ENCODE measurements at places on chromosomes 3 and 15.
A peak's percentile ranks its signal among the peaks of the same experiment; 100 is the strongest.

DNA sequence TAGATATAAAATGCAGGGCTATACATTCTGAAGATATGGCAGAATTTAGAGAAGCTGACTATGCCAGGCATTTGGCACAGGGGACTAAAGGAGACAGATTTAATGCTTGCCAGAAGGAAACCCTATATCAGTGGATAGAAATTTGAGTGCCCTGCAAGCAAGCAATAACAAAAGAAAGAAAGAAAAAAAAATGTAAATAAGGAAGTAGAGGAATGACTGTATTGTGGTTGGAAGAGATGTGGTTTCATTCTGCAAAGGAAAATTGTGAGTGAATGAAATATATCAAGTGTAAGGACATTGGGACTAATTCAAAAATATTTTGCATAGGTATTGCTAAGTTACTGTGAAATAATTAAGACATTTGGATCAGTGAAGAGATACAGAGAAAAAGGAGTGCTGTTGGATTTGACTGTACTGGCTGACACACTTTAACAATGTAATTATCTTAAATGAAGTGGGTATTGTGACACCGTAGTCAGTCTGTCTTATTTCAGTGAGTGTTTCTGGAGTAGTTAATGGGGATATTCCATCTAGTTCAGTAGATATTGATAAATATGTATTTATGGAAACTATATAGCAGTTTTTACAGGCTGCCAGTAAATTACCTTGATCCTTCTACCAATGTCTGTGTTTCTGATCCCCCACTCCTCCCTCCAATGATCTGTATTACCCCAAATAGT lies 418.2 kb downstream of the CNTN4 start:
- DNase-seq: no peak

GRCh38 chr3:150545419-150546225 lies 674 bp downstream of the SERP1 start:
- peak; percentile 25 for DNase-seq

DNA sequence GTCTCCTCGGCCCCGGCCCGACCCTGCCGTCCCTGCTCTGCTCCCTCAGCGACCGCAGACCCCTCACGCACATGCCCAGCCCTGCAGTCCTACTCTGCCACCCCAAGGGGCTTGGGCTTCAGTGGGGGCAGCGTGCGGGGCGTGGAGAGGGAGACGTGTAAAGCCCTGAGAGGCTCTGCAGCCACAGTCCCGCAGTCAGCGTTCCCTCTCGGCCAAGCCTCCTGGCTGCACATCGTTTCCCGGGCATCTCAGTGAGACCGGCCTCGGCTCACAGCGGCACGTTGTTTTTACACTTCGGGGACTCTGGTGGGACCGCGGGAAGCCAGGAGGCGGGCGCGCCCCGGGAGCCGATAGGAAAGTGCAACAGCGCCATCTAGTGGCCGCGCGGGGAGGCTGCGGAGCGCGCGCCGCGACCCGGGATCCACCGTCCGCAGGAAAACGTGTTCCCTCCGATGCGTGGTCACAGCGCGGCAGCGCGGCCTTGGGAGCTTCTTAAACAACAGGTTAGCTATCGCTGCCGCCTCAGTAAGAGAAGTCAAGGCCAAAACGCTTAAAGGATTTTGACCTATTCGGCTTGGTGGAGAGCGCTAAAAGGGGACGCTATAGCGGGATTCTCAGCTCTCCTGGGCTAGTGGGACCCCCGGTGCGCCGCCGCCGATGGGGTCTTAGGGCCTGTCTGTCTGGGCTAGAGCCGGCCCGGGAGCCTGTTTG lies 226.8 kb upstream of the IGF1R start:
- DNase-seq: peak; percentile 42

- no peak for DNase-seq
Measured at GRCh38 chr3:195555110-195555509, 12.0 kb upstream of the PPP1R2 start.

- DNase-seq: no peak
Measured at GRCh38 chr3:119978554-119979208, 115.6 kb downstream of the GSK3B start.

DNA sequence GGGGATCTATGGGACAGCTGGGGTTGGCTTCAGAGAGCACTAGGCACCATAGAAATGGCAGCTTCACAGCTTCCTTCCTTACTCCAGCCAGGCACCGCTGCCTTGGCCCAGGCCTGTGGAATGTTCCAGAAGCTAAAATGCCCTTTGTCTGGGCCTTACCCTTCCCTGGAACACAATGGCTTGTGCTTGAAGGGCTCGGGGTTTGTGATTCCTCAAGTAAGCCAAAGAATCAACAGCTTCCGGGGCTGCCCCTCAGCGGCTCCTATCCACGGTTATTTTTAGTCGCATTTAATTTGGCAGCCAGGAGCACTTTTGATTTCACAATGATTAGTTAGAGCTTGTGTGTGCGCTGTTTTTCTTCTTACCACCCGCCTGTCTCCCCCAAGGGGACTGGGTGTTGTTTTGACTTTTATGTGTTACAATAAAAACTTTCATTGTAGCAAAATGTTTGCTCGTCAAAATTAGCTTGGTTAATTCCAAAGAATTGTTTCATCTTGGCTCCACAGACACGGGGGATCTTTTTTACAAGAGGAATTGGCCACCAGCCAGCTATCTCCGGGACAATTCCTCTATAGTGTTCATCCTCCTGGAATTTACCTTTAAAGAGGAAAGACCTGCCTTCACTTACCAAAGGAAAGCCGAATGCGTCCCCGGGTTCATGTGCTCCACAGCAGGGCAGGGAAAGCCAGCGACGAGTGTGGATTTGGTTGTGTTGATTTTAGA lies 73.8 kb downstream of the TLE3 start:
- DNase-seq: no peak

DNA sequence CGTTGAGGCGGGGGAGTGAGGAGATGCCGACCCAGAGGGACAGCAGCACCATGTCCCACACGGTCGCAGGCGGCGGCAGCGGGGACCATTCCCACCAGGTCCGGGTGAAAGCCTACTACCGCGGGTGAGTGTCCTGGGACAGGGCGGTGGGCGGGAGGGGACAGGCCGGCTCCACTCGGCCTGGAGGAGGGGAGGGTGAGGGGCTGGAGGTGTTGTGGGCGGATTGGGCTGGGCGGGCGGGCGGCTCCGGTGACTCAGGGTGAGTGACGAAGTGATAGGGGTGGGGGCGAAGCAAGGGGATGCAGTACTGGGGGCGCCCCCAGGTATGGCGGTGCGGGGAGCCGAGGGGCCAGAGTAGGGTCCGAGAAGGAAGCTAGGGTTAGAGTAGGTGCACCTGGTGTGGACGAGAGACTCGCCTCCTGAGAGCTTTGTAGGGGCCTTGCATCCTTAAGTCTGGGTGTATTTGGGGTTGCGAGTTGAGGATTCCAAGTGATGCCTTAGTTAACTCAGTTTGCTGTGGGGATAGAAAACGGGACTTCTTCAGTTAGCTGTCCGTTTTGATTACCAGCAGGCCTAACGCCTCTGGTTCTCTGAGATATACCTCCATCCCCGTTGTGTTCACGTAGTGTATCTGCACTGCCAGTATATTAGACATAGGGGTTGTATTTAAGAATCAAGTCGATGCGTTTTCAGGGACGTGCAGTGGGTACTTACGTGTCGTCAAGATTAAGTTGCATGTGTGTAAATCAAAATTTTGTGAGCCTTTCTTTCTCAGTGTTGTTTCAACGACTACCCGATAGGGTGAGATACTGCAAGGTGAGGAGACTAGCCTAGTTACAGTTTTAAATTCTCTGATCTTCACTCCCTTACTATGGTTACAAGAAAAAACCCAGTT lies 670 bp downstream of the PRKCI start:
- peak; percentile 12 for DNase-seq

DNA sequence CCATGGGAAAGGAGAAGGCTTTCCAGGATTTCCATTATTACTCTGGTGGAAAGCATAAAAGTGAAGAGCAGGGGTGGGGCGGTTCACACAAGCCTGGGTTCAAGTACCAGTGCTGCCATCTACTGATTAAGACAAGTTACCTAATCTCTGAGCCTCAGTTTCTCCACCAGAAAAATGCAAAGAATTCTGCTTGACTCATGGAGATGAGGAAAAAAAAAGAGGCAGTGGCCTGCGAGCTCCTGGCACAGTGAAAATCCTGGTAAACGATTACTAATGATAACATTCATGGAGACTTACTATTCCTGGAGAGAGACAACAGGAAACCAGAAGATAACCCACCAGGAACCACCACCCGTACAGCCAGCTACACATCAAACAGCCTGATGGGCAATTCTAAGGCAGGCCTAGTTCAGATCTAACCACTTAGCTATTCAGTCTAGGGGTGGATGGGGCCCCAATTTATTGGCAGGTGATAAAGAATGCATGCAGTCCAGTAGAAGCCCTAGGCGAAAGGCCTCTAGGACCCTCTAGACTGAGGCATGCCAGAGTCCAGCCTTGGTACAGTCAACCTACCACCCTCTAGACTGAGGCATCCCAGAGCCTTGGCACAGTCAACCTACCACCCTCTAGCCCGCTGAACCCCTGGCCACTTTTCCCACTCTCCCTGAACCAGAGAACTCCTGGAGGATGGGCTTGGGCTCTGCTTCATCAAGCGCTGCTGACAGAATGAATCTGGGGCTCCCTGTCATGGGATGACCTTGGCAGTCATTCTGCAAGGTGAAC lies 2.5 kb downstream of the AMOTL2 start:
- DNase-seq: no peak

GRCh38 chr15:75943713-75944215 lies 40.1 kb downstream of the FBXO22 start:
- DNase-seq: no peak

GRCh38 chr3:127209155-127209839 lies 16.4 kb downstream of the PRR23E start:
- DNase-seq: no peak

GRCh38 chr3:21682206-21682605 lies 68.8 kb downstream of the ZNF385D start:
- no peak for DNase-seq

- DNase-seq: no peak
Measured at GRCh38 chr3:32994045-32994444, 42.6 kb downstream of the CCR4 start.

- DNase-seq: no peak
Measured at GRCh38 chr3:128276146-128276435, 122.8 kb downstream of the EEFSEC start.

- no peak for DNase-seq
Measured at GRCh38 chr15:57634290-57634689, 42.6 kb downstream of the MYZAP start.

DNA sequence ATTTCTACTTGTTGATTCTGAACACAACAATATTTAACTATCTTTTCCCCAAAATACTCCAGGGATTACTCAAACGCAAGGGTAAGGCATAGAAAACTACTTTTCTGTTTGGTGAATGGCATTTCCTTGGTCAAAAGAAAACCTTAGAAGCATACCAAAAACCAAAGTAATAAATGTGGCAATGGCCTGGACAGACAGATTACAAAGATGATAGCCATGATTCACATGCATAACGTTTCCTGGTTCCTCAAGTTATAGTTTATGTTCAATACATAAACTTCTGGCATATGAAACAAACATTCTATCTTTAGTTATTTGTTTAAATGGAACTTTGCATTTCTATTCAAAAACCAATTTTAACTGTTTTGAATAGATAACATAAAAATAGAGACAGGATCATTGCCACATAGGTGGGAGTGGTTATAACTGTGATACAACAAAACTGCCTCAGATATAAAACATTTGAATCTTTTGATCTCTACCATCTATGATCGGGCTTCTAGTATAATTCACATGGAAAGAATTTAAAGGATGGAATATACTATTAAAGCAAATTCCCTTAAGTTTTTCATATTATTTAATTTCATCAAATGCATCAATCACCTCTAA lies 32.1 kb downstream of the FOXP1 start:
- no peak for DNase-seq

DNA sequence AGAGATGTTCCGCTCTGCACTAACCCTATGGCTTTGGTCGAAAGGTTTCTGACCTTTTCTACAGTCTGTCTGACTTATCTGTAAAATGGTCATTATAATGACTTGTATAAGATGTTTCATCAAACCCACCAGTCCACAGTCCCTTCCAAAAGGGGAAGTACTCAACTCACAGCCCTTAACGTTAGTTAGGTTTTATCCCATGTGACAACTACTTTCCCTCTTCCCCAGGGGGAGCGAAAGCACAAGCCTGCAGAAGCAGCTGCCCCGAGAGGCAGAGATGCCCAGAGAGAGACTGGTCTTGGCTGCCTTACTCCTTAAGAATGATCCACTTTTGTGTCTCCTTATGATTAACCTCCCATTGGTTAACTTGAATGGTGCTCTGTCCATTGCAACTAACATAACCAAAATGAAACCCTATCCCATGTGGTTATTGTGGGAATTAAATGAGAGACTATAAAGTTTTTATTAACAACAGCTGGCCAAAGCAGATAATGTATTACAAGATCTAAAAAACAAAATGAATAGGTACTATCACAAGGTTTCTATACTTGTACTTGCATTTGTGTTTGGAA lies 6.4 kb downstream of the ASTE1 start:
- DNase-seq: no peak

GRCh38 chr3:71725271-71725991 lies at the start of gene EIF4E3:
EIF4E3 (minus strand) TSS chr3:71725402; CDS start chr3:71725367, 35 bp downstream.
- peak; percentile 25 for DNase-seq

- DNase-seq: no peak
Measured at GRCh38 chr3:101100361-101101009, 107.3 kb upstream of the ABI3BP start.

- no peak for DNase-seq
Measured at GRCh38 chr3:47299381-47300318, 16.9 kb downstream of the KLHL18 start.

- DNase-seq: no peak
Measured at GRCh38 chr3:123553536-123553935, 31.3 kb downstream of the HACD2 start.

- peak; percentile 67 for DNase-seq
Measured at GRCh38 chr15:34988027-34988902, at the start of gene ZNF770. ZNF770 (minus strand) TSS chr15:34988287; CDS start chr15:34983434, 4,853 bp downstream.

GRCh38 chr15:94327356-94327936 lies 96.1 kb downstream of the MCTP2 start:
- DNase-seq: no peak

- DNase-seq: no peak
Measured at GRCh38 chr3:81749265-81749664, 12.2 kb downstream of the GBE1 start.

- DNase-seq: no peak
Measured at GRCh38 chr3:42655331-42655888, 1.9 kb downstream of the ZBTB47 start.

GRCh38 chr3:163919154-163919553 lies 1159.1 kb downstream of the SI start:
- no peak for DNase-seq

GRCh38 chr3:105835606-105836005 lies 33.2 kb downstream of the CBLB start:
- DNase-seq: no peak

GRCh38 chr3:174215456-174215855 lies 643.7 kb upstream of the NAALADL2 start:
- DNase-seq: no peak

DNA sequence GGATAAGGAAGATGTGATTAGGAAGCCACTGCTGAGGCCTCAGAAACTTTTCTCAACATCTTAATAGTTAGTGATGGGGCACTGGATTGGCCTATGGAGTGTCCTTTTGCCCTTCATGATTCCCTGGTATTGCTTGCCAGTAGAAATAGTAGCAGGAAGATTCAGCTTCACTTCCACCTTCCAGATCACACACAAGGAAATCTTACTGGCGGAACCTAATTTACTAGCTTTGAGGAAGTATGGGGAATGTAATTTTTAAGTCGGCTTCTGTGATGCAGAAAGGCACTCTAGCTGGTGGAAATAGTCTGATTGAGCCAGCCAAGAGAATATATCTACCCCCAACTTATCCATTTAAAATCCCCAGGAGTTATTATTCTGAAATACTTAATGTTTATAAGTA lies 46.5 kb downstream of the LPP start:
- no peak for DNase-seq
